ENCODE measurements at places on chromosomes 5 and 9.

DNA sequence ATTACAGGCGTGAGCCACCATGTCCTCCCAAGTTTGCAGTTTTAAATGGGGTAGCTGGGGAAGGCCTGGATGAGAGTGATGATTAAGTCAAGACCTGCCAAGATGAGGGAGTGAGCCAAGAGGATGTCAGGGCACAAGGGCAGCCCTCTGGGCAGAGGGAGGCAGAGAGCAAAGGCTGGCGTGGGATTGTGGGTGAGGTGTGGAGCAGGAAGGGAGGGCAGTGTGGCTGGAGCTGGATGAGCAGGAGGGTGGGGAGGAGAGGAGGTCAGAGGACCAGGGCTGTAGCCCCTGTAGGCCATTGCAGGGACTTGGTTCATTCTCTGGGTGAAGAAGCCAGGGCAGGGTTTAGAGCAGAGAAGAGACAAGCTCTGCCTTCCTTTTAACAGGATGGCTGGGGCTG is 53.7 kb upstream of the CTNNA1 start:
- no peak for DNase-seq

GRCh38 chr9:34552986-34553385 is 30.2 kb upstream of the ENHO start:
- no peak for DNase-seq

DNA sequence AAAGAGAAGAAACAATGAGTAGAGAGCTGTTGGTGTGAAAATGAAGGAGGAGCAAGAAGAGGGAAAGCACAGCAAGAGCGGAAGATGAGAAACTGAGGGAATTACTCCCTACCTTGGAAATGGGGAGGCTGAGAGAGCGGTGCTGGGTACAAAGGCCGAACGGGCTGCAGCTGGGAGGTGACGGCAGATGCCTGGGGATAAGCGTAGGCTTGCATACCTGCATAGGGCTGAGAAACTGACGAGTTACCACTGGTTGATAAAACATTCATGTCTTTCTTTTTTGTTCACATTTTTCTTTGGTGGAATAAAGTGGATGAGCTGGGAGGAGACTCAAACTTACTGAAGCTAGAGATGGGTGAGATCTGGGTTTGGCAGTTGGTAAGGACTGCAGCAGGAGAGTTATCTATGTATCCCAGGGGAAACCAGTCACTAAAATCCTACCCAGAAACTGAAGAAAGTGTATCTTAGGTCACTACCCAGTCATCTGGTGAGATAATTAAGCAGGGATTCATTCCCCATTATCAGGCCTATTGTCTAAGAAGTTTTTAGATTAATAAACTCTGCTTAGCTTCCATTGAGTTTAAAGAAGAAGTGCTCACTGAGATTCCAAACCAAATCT is 34.8 kb downstream of the FKBP15 start:
- DNase-seq, result no peak

- no peak for DNase-seq
Observed at GRCh38 chr5:142364251-142365145, 39.7 kb upstream of the SPRY4 start.

- peak; percentile 4 for DNase-seq
Observed at GRCh38 chr5:118919016-118919415, 69.3 kb downstream of the DTWD2 start.

GRCh38 chr5:59792983-59793585 is 100.4 kb downstream of the PDE4D start:
- peak; percentile 87 for DNase-seq

GRCh38 chr5:130727830-130728229 is 437.2 kb downstream of the HINT1 start:
- no peak for DNase-seq

All from GM04504 (cell line).